ENCODE measurements at places on chromosomes 13 and 19.

- no peak overlapping the region for H3K4me3 ChIP-seq
- no peaks in the 10 kb centered on the region for H3K4me1 ChIP-seq
These were observed 10.3 kb downstream of the CBARP start for GRCh38 chr19:1227304-1228054.

DNA sequence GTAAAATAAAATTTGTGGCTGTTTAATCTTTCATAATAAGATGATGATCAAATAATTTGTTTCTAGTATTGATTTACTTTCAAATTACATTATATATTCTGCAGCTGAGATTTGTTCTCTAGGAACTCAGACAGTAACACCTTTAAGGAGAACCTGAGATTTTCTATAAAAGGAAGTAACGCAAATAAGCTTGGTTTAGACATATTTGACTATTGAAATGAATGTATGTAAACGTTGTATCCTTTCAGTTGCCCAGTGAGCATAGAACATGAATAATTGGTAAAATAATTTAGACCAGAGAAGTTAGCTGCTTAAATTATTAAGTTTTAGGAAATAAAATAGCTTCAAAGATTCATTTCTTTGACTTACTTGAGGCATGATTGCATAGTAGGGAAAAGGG lies 3.1 kb downstream of the CDK8 start:
- no peaks in the 10 kb centered on the region for H3K4me1 ChIP-seq
- no peak for DNase-seq
- H3K4me3 ChIP-seq: no peak overlapping the region
- no peak overlapping the region for H3K27ac ChIP-seq
- H3K36me3 ChIP-seq: no peaks in the 10 kb centered on the region

GRCh38 chr13:103557878-103558277 lies 491.7 kb upstream of the SLC10A2 start:
- no peaks in the 10 kb centered on the region for H3K27me3 ChIP-seq
- H3K27ac ChIP-seq: no peak overlapping the region
- no peaks in the 10 kb centered on the region for H3K4me1 ChIP-seq
- DNase-seq: no peak
- H3K36me3 ChIP-seq: no peaks in the 10 kb centered on the region
- no peak overlapping the region for H3K4me3 ChIP-seq

- H3K27ac ChIP-seq: no peak overlapping the region
- H3K4me1 ChIP-seq: no peaks in the 10 kb centered on the region
- DNase-seq: peak; percentile 82
- no peaks in the 10 kb centered on the region for H3K36me3 ChIP-seq
- H3K27me3 ChIP-seq: no peaks in the 10 kb centered on the region
These were observed 48.7 kb downstream of the CCNE1 start for GRCh38 chr19:29860492-29860891.

DNA sequence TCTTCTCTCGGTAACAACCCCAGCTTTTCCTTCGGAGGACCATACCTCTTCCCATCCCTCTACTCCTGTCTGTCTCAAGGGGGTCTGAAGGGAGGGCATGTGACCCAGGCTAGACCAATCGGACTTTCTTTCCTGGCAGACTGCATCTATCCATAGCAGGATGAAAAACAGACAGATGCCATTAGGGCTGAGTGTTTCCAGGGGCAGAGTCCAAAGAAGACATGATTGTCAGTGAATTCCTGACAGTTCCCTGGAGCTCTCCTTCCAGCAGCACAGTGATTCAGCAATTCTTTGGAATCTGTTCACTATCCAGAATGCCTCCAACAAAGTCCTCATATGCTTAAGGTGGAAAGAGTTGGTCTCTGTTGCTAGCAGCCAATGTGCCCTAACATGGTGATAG lies 189.8 kb downstream of the KCTD12 start:
- no peaks in the 10 kb centered on the region for H3K36me3 ChIP-seq
- peak; percentile 16 for DNase-seq
- no peak overlapping the region for H3K4me3 ChIP-seq
- no peak overlapping the region for H3K27ac ChIP-seq
- H3K27me3 ChIP-seq: no peaks in the 10 kb centered on the region
- H3K4me1 ChIP-seq: no peaks in the 10 kb centered on the region

DNA sequence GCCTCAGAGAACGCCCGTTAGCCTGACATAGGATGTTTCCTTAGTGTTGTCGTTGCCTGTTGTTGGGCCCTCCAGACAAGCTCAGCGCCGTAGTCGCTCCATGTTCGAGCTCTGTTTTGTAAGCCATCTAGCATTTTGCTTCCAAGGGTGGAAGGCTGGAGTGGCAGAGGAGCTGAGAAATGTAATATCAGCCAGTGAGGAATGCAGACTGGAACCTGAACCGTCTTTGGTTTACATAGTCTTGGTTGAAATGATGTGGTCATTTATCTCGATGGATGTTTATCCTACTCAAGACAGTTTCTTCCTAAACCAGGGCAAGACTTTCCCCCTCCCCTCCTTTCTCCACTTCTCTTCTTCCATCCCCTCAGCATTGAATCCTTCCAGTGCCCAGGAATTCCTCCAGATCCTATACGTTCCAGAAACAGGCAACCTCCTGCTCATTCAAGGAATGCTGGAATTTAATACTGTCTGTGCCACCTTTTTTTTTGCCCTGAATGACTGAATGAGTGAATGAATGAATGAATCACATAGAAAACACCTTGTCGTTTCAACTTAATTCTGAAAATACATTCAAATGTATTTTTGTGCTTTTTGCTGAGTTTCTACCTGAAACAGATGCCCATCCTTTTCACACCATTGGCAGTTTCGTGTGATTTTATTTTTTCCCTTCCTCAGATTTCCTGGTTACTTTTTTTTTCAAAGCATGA lies 109.5 kb upstream of the MBNL2 start:
- no peak overlapping the region for H3K4me3 ChIP-seq
- H3K27ac ChIP-seq: no peak overlapping the region
- H3K27me3 ChIP-seq: no peaks in the 10 kb centered on the region
- peaks cover 9% of the 10 kb centered on the region for H3K4me1 ChIP-seq
- no peaks in the 10 kb centered on the region for H3K36me3 ChIP-seq

DNA sequence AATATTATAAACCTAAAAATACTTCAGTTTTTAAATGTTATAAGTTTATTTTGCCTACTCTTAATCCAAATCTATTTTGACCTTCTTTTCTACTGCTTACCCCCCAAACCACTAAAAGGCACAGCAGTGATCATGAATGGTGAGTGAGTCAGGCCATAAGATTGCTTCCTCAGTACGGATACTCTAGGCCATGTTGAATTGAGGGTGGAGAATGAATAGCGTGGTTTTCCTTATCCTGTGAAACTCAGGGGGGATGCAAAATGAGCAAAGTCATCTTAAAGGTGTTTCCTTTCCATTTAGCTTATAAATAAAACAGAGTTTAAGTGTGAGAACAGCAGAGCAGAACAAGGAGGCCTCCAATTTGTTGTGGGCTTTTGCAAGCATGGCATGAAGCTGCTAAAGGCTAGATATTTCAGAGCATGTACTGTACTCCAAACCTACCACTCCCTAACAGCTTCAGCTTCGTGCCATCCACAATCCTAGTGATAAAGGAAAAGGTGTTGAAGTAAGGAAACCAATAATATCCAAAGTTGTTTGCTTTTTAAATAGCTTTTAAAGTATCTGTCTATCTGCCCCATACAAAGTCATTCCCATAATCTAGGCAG lies 25.0 kb downstream of the SERPINE3 start:
- no peaks in the 10 kb centered on the region for H3K27me3 ChIP-seq
- H3K4me3 ChIP-seq: no peak overlapping the region
- no peak overlapping the region for H3K27ac ChIP-seq

DNA sequence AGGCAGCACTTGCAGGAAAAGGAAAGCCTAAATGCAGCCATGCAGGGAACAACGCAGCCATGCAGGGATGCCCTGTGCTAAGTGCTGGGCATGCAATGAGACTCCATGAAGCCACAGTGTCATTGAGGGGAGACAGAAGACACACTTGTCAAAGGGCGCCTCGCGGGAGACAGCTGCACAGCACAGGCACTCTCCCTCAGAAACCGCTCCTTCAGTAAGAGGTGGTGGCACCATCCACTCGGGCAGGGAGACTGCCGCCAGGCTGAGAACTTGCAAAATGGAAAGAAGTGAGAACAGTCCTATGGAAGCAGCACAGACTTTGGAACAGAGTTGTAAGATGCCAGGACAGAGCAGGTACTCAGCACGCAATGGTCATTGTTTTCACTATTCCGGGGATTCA lies 51.1 kb downstream of the GGACT start:
- H3K27ac ChIP-seq: no peak overlapping the region
- no peaks in the 10 kb centered on the region for H3K4me1 ChIP-seq
- H3K4me3 ChIP-seq: no peak overlapping the region
- H3K27me3 ChIP-seq: no peaks in the 10 kb centered on the region
- no peaks in the 10 kb centered on the region for H3K36me3 ChIP-seq

- no peaks in the 10 kb centered on the region for H3K4me1 ChIP-seq
- no peak overlapping the region for H3K4me3 ChIP-seq
- no peak for DNase-seq
- no peaks in the 10 kb centered on the region for H3K27me3 ChIP-seq
- no peak overlapping the region for H3K27ac ChIP-seq
These were observed 12.8 kb upstream of the ZNF554 start for GRCh38 chr19:2806736-2807378.

DNA sequence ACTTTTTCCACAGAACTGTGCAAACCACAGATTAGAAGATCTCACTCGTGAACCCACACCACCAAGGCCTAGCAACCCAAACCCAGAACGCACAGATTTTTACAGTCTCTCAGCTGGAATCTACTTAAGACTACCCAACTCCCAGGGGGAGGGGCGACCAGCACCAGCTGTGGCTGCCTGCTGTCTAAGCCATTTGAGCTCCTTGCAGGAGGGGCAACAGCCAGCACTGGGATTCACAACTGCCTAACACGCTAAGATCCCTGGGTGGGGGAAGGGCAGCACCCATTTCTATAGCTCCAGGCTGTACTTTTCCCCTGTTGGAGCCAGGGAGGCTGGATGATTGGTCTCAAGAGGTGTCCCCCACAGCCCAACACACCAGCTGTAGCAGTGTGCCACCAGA lies 368.8 kb downstream of the SUCLA2 start:
- DNase-seq: peak; percentile 44
- H3K4me1 ChIP-seq: peaks cover 4% of the 10 kb centered on the region
- H3K4me3 ChIP-seq: no peak overlapping the region

DNA sequence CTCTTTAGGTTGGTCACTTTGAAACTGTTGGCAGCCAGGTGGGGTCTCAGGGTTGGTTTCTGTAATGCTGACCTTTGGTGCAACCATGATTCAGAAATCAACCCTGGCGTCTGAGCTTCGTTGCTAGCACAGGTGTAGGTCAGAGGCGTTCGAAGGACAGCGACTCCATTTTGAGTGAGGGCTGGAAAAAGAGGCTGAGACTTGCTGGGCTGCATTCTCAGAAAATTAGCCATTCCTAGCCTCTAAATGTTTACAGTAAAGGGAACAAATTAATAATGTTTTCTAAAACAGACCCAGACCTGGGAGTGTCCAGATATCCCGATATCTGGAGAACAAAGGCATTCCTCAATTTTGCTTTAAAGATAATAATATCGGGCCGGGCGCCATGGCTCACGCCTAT lies 29.2 kb downstream of the RHPN2 start:
- no peak overlapping the region for H3K27ac ChIP-seq
- no peak for DNase-seq
- no peaks in the 10 kb centered on the region for H3K4me1 ChIP-seq
- H3K27me3 ChIP-seq: no peaks in the 10 kb centered on the region
- no peaks in the 10 kb centered on the region for H3K36me3 ChIP-seq
- no peak overlapping the region for H3K4me3 ChIP-seq

- H3K4me3 ChIP-seq: no peak overlapping the region
- no peak overlapping the region for H3K27ac ChIP-seq
- no peak for DNase-seq
- no peaks in the 10 kb centered on the region for H3K27me3 ChIP-seq
These were observed 497.6 kb downstream of the SUCLA2 start for GRCh38 chr13:47503475-47503874.

GRCh38 chr19:38971672-38972071 lies 3.9 kb downstream of the FBXO17 start:
- no peaks in the 10 kb centered on the region for H3K27me3 ChIP-seq
- H3K36me3 ChIP-seq: no peaks in the 10 kb centered on the region
- H3K4me1 ChIP-seq: peaks cover 4% of the 10 kb centered on the region
- DNase-seq: no peak

DNA sequence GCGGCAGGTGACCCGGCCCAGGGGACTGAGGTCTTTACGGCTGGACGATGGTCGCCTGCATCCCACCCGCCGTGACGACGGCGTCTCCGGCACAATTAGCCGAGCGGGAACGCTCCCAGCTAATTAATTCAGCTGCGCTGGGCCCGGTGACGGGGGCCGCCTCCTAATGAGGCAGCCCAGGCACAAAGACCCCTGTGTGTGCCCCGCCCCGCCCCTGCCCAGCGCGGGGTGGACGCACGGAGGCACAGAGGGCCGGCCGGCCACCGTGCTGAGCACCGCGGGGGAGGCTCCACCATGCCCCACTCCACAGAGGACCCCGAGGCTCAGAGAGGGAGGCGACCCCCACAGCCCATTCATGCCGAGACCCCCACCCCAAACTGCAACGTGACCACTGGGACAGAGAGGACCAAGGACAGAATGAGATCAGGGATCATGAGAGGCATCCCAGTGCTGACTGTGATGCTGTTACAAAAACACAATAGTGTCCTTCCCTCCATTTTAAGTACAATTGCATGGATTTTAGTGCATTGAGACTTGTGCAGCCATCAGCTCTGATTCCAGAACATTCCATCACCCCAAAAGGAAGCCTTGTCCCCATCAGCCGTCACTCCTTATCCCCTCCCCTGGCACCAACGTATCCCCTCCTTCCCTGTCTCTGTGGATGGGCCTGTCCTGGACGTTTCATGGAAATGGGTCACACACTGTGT lies 17.0 kb downstream of the EFNA2 start:
- no peak for DNase-seq
- no peaks in the 10 kb centered on the region for H3K27me3 ChIP-seq
- no peaks in the 10 kb centered on the region for H3K36me3 ChIP-seq
- H3K27ac ChIP-seq: no peak overlapping the region
- no peaks in the 10 kb centered on the region for H3K4me1 ChIP-seq

DNA sequence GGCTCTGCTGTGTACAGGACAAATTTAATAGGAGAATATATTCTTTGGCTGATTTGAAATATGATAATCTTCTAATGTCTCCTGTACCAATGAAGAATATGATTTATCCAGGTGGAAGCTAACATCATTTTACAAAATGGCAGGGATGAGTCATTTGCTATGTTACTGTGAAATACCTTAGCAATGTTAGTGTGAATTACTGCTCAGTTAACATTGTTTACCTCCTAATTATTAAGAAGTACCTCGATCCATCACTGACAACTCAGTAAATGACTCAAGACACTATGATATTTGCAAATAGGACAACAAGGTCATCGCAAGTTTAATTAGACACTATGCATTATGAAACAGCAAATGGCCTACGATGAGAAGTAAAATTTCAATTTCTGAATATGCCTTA lies 309.1 kb upstream of the EDNRB start:
- H3K4me3 ChIP-seq: no peak overlapping the region
- no peaks in the 10 kb centered on the region for H3K36me3 ChIP-seq

GRCh38 chr13:44191504-44192171 lies 182.0 kb upstream of the SERP2 start:
- no peaks in the 10 kb centered on the region for H3K27me3 ChIP-seq
- no peaks in the 10 kb centered on the region for H3K36me3 ChIP-seq
- no peak overlapping the region for H3K4me3 ChIP-seq
- H3K27ac ChIP-seq: no peak overlapping the region
- H3K4me1 ChIP-seq: no peaks in the 10 kb centered on the region

All from mesendoderm (in vitro differentiated cells).